NCI-H1105 (cell line): ENCODE measurements at places on chromosomes 6 and 20.

- DNase-seq = no peak
Measured at GRCh38 chr6:140744659-140745320, 1370.3 kb upstream of the CITED2 start.

- DNase-seq = no peak
Measured at GRCh38 chr6:4858194-4859015, 82.2 kb downstream of the CDYL start.

- DNase-seq = no peak
Measured at GRCh38 chr6:88492241-88492640, 326.1 kb upstream of the CNR1 start.

GRCh38 chr6:158064725-158065251 lies 83.1 kb downstream of the SYNJ2 start:
- no peak for DNase-seq

DNA sequence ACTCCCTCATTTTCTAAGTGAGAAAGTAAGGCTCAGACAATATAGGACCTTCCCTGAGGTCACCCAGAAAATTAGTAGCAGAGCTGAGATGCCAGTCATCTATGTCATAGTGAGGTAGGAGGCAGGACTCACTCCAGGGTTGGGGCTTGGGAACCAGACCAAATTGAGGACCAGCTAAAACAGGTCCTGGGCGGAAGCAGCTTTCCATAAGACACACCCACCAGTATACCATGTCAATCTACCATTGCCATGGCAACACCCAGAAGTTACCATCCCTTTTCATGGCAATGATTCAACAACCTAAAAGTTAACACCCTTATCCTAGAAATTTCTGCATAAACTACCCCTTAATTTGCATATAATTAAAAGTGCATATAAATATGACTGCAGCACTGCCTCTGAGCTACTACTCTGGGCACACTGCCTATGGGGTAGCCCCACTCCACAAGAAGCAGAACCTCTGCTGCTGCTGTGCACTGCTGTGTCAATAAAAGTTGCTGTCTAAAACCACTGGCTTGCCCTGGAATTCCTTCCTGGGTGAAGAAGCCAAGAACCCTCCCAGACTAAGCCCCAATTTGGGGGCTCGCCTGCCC lies 30.3 kb upstream of the OCSTAMP start:
- DNase-seq = no peak

GRCh38 chr6:10140136-10140535 lies 274.7 kb downstream of the TFAP2A start:
- DNase-seq = no peak

- no peak for DNase-seq
Measured at GRCh38 chr6:56329271-56330050, 82.1 kb upstream of the COL21A1 start.

DNA sequence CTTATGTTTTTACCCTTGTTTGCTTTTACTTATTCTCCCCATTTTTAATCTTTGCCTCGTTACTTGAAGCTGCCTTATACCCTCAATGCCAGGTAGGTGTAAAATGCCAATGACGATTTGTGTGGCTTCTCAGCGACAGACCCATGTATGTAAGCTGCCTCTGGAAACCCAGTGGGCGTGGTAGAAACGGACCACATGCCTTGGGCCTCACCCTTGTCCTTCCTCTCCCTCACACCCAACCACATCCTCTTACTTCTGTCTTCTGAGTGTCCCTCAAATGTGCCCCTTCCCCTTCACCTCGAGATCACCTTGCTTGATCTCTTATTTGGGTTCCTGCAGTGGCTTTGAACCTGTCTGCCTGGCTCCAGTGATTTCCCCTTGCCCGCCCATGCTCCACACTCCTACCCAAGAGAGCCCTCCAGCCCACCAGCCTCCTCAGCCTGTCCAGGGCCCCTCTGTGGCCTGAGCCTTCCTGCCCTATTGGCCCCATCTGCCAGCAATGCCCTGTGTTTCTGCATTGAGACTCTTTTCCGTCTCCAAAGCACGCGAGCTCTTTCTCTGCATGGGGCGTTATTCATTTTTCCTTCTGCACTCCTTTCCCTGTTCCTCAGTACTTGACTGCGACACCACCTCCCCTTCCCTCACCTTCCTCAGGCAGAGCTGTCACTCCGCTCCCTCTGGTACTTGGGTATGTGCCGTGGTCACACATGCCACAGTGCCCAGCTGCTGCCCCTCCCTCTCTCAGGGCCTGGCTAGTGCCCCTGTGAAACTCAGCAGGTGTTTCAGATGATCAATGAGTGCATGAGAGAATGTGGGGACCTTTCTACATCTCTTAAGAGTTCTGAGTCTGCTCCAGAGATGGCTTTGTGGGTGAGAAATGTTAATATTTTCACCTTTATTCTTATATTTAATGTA lies 115.4 kb downstream of the SLX4IP start:
- DNase-seq = no peak

- no peak for DNase-seq
Measured at GRCh38 chr6:28203201-28203600, 21.9 kb upstream of the ZSCAN9 start.

- DNase-seq = no peak
Measured at GRCh38 chr20:40949346-40949745, 79.3 kb upstream of the TOP1 start.

DNA sequence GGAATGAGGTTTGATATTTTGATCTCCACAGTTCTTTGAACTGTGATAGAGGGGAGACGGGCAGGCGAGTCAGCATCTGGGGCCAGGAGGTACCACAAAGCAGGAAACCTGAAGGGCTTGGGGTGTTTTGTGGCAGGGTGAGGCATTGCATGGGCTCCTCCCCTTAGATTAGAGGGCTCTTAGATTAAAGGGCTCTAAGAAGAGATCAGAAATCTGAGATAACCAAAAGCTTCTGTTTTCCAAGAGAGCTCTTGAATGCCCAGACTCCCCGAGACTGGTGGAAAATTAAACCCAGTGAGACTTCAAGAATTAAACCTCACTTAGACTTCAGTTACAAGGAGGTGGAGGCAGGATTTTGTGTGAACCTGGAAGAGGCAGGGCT lies 2.4 kb upstream of the GPX5 start:
- no peak for DNase-seq

- no peak for DNase-seq
Measured at GRCh38 chr6:835476-836160, 142.7 kb upstream of the EXOC2 start.

GRCh38 chr6:1800845-1801244 lies 191.1 kb downstream of the FOXC1 start:
- no peak for DNase-seq

DNA sequence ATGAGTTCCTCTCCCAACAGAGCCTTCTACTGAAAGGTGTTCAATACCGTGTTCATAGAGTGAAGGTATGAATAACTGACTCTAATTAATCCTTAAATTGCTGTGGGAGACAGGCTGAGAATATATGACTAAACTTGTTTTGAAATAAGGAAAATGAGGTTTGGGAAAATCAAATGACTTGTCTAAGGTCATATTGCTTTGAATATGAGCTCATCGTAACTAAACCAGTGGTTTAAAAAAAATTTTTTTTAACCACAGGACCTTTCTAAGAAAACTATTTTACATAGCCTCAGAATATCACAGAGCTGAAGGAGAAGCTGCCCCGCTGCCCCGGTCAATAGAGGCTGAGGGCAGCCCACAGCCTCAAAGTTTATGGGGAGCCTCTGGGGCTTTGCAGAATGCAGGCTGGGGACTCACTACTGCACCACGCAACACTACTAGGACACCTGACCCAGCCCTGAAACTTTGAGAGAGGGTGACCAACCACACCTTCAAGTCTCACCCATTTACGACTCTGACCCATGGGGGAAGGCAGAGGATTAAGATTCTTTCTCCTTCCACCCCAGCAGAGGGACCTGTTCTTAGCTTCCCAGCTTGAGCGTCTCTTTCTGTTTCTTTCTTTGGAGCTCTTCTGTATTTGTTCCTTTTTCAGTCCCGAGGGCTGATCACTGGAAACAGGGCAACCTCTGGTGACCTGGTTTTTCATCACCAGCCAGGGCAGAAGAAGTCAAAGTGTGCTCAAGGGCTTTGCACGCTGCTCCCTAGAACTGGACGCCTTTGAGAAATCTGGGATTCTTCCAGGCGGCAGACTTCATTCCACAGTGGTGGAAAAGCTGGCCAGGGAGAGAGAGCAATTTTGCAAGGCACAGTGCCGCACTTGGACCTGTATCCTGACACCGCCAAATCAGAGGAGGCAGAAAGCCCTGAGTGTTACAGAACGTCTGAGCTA lies 220.2 kb downstream of the ATXN1 start:
- no peak for DNase-seq

GRCh38 chr6:24415753-24416152 lies 13.0 kb downstream of the MRS2 start:
- DNase-seq = no peak

- no peak for DNase-seq
Measured at GRCh38 chr6:155341130-155341828, 27.0 kb upstream of the TFB1M start.

DNA sequence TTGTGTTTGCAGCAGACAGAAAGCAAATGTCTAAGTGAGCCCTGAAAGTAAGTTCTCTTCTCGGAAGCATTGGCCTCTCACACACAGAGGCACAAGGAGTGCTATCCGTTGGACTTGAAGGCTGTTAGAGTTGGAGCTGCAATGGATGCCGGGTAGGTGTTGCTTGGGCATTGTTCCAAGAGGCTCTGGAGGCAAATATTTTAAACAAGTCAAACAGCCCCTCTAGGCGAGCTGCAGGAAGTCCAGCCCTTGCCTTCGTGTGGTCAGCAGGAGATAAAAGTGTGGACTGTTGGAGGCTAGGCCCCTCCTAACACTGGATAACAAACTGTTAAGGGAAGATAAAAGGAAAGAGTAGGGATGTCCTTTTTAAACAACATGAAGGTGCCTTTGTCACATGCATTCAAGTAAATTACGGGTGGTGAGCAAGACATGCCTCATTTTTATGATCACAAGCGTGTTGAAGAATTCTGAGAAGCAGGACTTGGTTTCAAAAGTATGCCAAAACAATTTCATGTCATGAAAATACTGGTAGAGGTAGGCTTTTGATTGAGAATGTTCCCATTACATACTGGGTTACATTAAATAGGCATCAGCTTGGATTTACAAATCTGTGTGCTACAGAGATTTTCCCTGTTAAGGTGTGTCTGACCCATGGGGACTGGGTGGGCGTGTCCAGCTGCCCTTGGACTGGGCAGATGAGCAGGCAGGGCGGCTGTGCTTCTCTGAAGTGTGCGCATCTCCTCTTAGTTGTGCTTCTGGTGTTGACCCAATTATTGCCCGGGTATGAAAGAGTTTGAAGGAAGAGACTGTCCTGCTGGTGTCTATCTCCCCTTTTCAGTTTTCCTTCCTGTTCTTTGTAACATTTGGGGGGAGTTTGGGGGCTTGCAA lies 57.5 kb downstream of the RREB1 start:
- DNase-seq = no peak

- no peak for DNase-seq
Measured at GRCh38 chr6:52016915-52017748, 70.3 kb downstream of the PKHD1 start.

GRCh38 chr6:160363016-160363996 lies 15.1 kb downstream of the SLC22A3 start:
- no peak for DNase-seq

DNA sequence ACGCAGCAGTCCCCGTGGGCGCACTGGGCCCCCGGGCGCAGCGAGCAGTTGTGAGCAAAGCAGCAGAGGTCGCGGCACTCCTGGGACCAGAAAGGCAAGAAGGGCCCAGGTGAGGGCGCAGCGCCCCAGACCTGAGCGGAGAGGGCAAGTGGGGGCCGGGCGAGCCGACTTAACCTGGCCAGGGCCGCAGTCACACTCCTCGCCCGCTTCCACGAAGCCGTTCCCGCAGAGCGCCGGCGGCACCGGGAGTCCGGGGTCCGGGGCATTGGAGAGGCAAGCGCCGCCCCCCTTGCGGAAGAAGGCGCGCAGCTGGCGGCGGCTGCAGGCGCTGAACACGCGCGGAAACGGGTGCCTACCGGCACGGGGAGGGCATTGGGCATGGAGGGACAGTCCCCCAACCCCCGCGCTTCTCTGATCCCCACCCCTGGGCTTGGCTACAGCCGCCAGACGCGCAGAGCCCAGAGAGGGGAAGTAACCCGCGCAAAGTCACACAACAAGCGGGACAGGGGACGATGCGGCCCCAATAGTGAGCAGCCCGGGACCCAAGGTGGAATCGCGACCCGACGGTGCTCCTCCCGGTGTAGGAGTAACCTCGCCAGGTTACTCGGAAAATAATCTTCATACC lies 9.2 kb downstream of the ADAM33 start:
- DNase-seq = no peak

DNA sequence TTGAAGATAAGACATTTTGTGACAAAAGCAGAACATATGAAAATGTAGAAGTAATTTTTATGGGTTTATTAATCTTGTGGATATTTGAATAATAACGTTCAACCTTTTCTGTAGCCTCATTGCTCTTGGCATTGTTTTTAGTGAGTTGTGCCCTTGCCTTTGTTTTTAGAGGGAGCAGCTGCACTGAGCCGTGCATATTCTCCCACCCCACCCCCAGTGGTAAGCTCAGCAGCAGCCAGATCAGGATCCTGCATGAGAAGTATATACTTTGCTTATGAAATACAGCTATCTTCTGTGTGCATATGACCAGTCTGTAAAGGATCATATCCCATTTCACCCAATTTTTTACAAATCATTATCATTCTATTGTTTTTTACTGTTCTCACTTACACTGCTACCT lies 184.2 kb downstream of the COL9A1 start:
- no peak for DNase-seq

- no peak for DNase-seq
Measured at GRCh38 chr6:142761756-142762155, 183.2 kb downstream of the HIVEP2 start.

DNA sequence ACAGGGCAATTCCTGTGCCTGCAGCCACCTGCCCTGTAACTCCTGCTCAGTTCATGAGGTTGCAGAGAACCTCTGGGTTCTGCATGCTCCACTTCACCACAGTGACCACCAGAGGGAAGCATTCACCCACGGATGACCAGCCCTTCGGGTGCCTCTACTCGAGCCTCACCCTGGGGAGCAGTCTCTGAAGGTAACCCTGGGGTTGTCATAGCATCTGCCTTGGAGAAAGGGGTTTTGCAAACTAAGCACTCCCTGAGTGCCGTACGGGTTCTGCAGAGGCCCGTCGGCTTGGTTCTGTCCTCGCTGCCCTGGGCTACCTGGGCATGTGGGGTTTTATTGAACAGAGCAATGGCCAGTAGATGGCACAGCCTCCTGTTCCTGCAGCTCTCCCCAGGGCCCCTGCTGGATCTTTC lies 10.2 kb upstream of the CST5 start:
- DNase-seq = no peak

- no peak for DNase-seq
Measured at GRCh38 chr20:23820493-23820892, 6.0 kb downstream of the CST2 start.

GRCh38 chr6:130176378-130176777 lies 46.4 kb downstream of the SAMD3 start:
- DNase-seq = no peak

DNA sequence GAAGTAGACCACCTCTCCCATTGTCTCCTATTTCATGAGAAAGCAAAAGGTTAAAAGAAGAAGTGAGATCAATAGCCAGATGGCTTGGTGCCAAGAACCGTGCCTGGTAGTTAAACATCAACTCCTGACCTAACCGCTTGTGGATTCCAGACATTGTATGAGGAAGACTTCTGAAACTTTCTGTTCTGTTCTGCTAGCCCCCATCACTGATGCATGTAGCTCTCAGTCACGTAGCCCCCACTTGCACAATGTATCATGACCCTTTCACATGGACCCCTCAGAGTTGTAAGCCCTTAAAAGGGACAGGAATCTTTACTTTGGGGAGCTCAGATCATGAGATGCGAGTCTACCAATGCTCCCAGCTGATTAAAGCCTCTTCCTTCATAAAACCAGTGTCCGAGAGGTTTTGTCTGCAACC lies 301.2 kb downstream of the RNGTT start:
- DNase-seq = peak; percentile 4
